ENCODE measurements at places on chromosomes 5 and 9.
A peak's percentile ranks its signal among the peaks of the same experiment; 100 is the strongest.

- no peak for DNase-seq
Observed at GRCh38 chr9:115672477-115673316, 480.9 kb upstream of the PAPPA start.

GRCh38 chr9:134215699-134216448, 51.5 kb upstream of the RNU6ATAC start:
- no peak for DNase-seq

DNA sequence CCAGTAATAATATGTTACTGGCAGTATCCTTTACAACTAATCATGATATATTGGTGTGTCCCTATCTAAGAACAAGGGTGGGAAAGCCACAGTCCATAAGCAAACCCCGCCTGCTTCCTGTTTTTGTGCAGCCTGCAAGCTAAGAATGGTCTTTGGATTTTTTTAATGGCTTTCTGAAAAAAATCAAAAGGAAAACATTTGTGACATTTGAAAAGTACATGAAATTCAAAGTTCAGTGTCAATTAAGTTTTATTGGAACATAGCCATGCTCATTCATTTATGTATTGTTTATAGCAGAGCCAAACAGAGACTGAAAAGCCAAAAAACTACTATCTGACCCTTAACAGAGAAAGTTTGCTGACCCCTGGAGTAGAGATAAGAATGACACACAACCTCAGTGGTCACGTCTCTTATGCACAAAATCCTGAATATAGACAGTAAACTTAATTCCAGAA, 12.8 kb upstream of the TMEM245 start:
- DNase-seq: no peak

DNA sequence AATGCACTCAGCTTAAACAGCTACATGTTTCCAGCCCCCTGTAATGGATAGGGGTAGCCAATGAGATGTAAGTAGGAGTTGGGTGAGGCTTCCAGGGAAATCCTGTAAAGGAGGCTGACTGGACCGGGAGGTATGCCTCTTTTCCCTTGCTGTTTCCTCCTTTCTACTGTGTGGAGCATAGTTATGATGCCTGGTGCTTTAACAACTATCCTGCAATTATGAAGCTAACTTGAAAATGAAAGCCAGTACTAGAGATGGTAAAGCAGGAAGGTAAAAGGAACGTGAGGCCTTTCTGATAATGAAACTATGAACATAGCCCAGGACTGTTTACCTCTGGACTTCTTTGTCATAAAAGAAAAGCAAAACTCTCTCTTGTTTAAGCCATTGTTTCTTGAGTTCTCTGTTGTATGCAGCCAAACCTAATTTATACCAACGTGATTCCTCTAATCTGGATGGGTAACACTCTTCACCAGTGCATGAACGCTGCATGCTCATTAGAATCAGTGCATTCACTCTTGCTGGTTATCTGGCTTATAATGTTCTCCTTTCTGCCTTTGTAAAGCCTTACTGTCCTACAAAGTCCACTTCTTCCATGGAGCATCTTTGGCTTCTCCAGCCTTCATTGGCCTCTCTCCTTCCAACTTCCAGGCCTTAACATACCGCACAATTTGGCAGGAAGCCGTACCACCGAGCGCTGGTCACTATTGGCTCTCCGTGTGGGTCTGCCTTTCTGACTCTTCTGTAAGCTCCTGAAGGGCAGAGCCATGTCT, 8.3 kb upstream of the ARHGEF28 start:
- DNase-seq: no peak

DNA sequence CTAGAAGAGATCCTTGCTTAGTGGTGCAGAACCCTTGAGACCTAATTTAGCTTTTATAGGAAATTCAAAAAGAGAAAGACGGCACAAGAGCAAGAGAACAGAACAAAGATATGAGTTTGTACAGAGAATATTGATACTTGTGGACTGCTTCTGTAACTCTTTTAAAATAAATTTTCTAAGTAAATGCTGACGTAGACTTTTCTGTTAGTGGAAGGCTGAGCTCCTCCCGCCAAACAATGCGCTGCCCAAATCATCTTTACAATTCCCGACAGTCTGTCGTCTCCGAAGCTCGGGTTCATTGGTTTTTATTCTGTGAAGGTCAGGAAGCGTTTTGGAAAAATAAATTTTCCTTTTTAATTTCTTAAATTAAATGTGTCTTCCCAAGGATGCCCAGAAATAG, 22.3 kb downstream of the RORB start:
- DNase-seq: no peak

- no peak for DNase-seq
Observed at GRCh38 chr5:122351416-122352157, 39.5 kb downstream of the SNCAIP start.

DNA sequence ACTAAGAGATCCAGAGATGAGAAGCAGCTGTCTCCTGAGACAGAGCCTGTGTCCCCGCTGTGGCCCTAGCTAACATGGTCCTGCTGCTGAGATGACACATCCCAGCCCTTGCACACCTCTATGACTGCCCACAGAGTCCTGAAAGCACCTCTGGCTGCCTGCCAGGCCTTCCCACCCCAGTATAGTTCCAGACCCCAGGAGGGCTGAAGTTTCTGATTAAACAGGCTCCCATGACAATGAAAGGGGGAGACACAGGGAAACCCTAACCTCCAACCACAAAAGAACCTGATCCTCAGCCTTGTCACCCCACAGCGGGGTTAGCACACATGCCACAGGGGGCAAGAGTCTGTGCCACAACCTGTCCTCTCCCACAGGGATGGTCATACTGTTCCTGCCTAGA, 15.6 kb downstream of the CIZ1 start:
- DNase-seq: no peak

DNA sequence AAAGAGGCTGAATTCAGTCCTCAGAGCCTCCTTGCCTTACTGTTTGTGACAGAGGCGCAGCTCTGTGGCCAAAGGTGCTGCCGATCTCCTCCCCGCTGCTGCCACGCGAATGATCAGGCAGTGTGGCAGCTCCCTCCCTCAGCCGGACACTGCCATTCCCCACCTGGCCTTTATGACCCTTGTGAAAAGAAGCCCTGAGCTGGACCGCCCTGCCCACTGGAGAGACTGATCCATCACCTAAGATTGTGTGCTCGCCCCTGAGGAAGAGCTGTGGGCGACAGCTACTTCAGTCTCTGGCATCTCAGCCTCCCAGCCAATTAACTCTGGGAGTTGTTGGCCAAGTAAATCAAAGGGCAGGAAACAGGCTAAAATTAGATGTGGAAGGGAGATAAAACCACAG, 90.9 kb downstream of the CARTPT start:
- no peak for DNase-seq

- no peak for DNase-seq
Observed at GRCh38 chr9:5388026-5388819, 48.5 kb upstream of the RLN1 start.

DNA sequence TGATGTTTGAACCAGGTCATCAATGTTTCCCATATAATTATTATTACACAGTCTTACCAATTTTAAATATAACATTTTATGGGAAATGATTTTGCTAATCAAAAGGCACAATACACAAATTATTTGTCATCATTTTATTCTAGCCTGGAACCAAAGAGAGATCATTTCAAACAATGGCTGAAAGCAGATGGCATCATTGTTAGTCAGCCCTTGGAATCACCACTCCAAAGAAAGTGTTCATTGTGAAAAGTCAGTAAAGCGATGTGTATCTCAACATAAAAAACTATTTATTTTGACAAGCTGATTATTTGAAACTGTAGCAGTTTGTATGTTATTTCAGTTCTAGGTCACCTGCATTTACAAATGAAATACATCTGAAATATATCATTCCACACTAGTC, 1068.7 kb downstream of the CDH12 start:
- no peak for DNase-seq

GRCh38 chr5:134132372-134133187, 18.1 kb downstream of the TCF7 start:
- peak; percentile 48 for DNase-seq

- DNase-seq: no peak
Observed at GRCh38 chr9:79776581-79776980, 204.8 kb downstream of the TLE4 start.

GRCh38 chr9:14089051-14089803, 224.7 kb downstream of the NFIB start:
- DNase-seq: no peak

- DNase-seq: no peak
Observed at GRCh38 chr5:4411664-4412063, 728.5 kb upstream of the ADAMTS16 start.

GRCh38 chr5:143525176-143525575, 121.7 kb upstream of the NR3C1 start:
- no peak for DNase-seq

DNA sequence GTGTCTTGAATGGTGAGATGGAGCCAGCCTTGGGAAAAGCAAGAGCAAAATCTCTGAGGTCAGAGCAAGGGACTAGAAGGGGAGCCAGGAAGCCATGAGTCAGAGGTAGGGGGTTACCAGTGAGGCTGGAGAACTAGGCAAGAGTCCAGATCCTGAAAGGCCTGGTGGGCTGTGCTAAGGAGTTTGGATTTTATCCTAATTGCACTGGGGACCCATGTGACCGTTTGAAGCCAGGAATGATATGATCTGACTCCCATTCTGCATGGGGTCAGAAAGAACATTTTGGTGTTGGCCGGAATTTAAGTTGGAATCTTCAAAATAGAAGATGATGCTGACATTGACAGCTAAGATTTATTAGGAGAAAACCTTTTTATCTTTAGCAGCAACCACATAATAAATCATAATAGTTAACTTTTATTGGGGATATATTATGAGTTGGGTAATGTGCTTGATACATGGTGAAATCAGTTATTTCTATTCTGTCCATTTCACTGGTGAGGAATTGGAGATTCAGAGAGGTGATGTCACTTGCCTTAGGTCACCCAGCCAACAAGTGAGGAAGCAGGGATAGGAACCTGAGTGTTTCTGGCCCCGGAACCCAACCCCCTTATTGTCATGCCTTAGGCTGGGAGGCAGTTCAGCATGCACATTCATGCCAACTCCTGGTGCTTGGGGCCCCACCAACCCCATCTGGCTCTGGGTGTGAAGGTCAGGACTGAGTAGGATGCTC, 61.5 kb upstream of the RARS1 start:
- DNase-seq: no peak

GRCh38 chr5:59661954-59662615, 231.4 kb downstream of the PDE4D start:
- no peak for DNase-seq

GRCh38 chr5:173397516-173397915, 69.3 kb upstream of the STC2 start:
- DNase-seq: no peak

DNA sequence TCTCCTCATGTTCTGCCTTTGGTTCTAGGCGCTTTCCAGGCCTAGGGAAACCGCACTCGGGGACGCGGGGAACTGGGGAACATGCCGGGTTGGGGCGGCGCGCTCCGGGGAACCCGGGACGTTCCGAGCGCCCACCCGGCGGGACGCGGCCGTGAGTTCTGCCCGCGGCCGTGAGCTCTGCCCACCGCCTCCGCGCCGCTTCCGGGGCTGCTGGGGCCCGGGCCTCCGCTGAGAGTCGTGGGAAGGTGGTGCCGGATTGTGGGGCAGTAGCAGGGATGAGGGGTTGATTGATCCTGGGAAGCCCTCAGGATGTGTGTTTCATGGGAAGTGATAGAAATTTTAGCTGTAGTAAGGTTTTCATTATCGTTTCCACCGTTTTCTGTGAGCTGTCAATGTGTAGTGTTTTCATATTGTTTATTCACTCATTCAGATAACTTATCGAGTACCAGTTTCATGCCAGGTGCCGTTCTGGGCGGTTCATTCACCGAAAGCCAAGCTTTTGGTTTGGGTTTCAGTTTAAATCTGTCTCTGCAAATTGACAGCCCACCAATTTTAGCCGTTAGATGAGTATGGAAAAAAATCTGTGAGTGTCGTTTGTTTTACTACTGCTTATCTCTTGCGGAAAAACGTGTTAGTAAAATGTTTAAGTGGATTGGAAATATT, 657 bp downstream of the MTRR start:
- DNase-seq: no peak

GRCh38 chr5:78699552-78700153, 51.1 kb upstream of the LHFPL2 start:
- no peak for DNase-seq

DNA sequence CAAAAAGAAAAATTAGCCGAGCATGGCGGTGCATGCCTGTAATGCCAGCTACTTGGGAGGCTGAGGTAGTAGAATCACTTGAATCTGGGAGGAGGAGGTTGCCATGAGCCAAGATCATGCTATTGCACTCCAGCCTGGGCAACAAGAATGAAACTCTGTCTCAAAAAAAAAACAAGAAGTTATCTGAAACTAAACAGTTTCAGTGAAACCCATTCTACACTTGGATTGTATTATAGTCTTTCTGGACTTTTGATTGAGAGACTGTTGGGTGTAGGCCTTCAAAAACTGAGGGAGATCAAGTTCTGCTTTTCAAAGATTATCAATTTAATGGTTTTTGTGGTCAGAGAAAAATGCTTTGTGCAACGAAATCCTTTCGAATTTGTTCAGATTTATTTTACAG, 34.6 kb upstream of the SPINK5 start:
- DNase-seq: no peak

- DNase-seq: no peak
Observed at GRCh38 chr5:65730910-65731309, 8.9 kb downstream of the NLN start.

- no peak for DNase-seq
Observed at GRCh38 chr5:131396015-131396414, 132.2 kb downstream of the CDC42SE2 start.

DNA sequence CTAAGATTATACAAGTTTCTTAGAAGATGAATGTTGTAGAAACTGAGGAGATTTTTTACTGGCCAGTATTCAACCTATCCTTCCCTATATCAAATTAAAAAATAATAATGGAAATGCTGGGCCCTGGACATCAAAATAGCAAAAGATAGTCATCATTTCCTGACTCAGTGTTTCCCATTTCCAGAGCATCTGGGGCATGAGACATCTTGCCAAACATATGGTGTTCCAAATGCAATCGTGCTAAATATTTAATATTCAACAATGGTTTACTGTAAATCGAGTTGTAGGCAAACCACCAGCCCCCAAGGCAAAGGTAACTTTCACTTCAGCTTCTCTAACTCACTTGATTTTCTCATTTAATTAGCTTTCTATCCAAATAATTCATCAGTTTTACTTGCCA, 152.9 kb downstream of the FRMD3 start:
- DNase-seq: no peak

GRCh38 chr5:173968154-173968797, 20.7 kb upstream of the C5orf47 start:
- no peak for DNase-seq

Data from left forelimb (tissue), 1 donor.